ENCODE measurements at places on chromosomes 1 and 21. TPM values are rescaled to one million over a fixed set of nuclear protein-coding genes. Genes with fewer than 3 reads are reported as not detected.

GRCh38 chr1:226466296-226466695 is 58.4 kb upstream of the PARP1 start:
- DNase-seq: no peak

- DNase-seq: no peak
Observed at GRCh38 chr1:157739229-157739901, 37.6 kb downstream of the FCRL2 start.

GRCh38 chr1:166036092-166036491 is 130.7 kb downstream of the FAM78B start:
- no peak for DNase-seq

GRCh38 chr1:205472737-205473441 is 17.0 kb upstream of the BLACAT1 start:
- no peak for DNase-seq

DNA sequence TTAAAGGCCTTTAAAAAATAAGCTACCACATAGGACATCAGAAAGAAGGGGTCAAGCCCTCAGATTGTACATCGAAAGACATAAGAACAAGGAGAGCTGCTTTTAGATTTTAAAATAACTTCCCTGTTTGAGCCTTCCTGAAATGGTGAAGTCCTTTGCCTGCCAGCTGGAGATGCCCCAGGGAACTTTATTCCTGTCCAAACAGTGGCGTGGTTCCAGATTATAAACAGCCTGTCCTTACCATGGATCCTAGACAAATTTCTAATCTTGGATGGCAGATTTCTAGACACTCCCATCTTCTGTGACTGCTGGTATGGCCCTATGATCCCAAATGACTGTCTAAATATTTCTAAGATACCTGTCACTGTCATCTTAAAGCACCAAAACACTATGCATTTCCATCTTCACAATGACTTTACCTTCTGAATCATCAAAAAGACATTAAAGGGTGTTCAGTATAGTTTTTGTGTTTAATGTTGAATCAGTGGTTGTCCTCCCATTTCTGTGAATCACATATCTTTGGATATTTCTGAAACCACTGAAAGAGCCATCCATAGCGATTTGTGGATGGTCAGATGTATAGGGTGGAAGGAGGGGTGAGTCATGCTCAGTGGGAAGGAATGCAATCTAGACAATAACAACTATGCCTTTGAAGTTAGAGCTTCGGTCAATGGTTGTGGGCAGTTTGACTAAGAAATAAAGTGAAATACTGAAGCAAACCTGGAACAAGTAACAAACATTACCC is 23.2 kb downstream of the ILDR2 start:
- DNase-seq: no peak

DNA sequence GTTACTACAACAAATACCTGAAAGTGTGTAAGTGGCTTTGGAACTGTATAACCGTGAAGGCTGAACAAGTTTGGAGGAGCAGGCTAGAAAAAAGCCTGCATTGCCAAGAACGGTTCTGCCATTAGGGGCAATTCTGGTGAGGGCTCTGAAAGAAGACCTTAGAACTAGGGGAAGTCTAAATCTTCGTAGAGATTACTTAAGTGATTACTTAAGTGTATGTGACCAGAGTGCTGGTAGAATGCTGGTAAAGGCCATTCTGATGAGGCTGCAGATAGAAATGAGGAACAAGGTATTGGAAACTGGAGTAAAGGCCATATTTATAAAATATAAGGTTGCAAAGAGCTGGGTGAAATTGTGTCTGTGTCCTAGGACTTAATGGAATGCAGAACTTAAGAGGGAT is 158.0 kb downstream of the CLIC6 start:
- no peak for DNase-seq

GRCh38 chr1:178727014-178727895 is 2.2 kb downstream of the RALGPS2 start:
- no peak for DNase-seq

GRCh38 chr1:37305841-37306240 is 168.5 kb upstream of the ZC3H12A start:
- DNase-seq: no peak

EPHB2 gene
- 10.8 TPM for polyA plus RNA-seq

WDR47 gene
- polyA plus RNA-seq: 15.6 TPM
